ENCODE measurements at places on chromosomes 11 and 22.
A peak's percentile ranks its signal among the peaks of the same experiment; 100 is the strongest.

- DNase-seq = no peak
Measured at GRCh38 chr22:48959496-48959895, 868.2 kb downstream of the BRD1 start.

GRCh38 chr11:78465169-78465942, 47.7 kb upstream of the GAB2 start:
- no peak for DNase-seq

DNA sequence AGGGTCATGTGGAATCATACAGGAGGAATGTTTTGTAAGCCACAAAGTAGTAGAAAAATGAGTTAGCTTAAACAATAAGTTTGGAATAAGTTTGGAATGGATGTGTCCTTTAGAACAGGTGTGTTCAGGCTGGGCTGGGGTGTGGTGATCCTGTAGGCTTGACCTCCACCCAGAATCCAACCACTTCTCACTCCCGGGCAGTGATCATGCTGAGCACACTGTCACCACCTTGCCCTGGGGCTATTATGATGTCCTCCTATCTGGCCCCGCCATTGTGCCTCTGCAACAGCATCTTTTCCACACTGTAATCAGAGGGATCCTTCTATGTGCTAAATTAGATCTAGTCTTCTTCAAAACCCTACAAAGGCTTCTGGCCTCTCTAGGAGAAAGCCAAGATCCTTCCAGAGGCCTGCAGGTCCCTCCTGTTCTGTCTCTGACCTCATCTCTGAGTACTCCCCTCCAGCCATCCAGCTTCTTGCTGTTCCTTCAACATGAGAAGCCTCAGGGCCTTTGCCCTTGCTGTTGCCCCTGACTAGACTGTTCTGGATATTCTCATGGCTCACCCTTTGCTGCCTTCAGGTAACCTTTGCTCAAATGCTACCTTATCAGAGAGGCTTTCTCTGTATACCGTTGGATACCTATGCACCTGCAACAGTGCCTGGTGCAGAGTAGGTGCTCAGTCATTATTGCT, 18.8 kb upstream of the ACCSL start:
- no peak for DNase-seq

DNA sequence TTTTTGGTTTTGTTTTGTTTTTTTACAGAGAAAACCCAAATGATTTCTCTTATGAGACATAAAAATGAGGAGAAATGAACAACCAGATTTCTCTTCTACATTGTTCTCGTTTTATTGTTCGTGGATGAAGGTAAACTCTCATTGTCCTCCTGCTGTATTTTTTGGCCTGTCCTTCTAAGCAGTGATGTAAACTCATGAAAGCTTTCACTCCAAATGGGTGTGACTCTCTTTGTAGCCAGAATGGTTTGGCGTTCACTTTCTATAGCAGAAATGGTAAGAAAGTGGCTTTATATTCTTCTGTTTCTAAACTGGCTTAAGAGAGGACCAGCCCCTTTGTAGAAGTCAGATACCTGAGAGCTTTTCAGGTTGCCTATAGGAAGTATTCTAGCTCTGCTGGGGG, 15.5 kb upstream of the BMAL1 start:
- no peak for DNase-seq

GRCh38 chr11:89420981-89421380, 70.2 kb downstream of the NOX4 start:
- DNase-seq = no peak

- no peak for DNase-seq
Measured at GRCh38 chr11:43998308-43998707, 49.5 kb upstream of the ACCSL start.

DNA sequence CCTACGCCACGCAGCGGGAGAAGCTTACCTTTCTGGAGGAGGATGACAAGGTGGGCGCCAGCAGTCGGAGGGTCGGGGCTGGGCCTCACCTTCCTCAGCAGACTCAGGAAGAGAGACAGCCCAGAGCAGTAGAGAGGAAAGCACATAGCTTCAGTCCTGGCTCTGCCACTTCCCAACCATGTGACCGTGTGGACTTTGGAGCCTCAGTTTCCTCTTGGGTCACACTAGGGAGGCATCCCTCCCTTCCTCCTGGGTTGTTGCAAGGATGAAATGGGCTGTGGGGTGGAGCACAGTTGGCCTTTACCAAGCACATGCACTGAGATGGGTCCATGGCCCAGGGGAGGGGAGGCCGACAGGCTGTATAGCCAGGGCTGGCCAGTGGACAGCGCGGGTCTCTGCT, 12.9 kb downstream of the DPP3 start:
- no peak for DNase-seq

DNA sequence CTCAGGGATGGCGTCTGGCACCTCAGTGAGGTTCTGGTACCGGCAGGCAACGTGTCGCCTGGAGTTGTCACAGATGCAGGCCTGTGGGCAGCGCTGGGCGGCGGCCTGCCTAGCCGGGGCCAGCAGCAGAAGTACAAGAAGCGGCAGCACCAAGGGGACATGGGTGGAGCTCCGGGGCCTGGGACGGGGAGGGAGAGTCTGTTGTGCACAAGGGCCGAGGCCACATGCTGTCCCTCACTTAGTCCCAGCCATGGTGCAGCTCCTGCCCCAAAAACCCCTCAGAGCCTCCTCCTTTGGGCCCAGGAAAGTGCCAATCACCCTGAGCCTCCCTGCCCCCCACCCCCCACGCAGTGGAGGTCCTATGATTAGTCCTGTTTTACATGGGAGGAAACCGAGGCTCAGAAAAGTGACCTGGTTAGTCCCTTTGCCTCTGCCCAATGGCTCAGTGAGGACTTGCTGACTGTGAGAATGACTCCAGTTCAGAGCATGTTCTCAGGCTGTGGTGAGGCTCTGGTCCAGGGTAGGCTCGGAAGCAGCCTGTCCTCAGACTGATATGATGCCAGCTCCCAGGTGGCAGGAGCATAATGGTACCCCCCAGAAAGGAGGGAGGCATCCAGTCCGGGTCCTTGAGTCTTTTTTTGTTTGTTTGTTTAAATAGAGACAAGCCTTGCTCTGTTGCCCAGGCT, 1.1 kb downstream of the CHADL start:
- DNase-seq = no peak

DNA sequence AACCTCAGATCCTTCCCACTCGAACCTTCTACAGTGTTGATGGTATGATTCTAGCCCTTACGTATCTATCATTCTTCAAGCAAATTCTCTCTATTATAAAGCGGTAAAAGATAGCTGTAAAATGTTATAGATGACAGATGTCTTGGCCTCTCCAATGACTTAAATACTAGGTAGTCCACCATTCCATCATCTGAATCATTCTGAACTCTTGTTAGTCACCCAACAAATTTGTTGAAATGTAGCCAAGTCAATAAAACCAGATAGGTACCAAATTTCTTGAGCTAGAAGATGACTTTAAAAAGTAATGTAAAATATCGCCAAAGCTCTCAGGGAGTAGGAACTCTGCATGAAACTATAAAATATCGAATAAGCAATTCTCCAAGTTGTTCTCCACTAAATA, 32.6 kb upstream of the PICALM start:
- DNase-seq = peak; percentile 75

- no peak for DNase-seq
Measured at GRCh38 chr11:68053117-68053516, 14.3 kb downstream of the TCIRG1 start.

DNA sequence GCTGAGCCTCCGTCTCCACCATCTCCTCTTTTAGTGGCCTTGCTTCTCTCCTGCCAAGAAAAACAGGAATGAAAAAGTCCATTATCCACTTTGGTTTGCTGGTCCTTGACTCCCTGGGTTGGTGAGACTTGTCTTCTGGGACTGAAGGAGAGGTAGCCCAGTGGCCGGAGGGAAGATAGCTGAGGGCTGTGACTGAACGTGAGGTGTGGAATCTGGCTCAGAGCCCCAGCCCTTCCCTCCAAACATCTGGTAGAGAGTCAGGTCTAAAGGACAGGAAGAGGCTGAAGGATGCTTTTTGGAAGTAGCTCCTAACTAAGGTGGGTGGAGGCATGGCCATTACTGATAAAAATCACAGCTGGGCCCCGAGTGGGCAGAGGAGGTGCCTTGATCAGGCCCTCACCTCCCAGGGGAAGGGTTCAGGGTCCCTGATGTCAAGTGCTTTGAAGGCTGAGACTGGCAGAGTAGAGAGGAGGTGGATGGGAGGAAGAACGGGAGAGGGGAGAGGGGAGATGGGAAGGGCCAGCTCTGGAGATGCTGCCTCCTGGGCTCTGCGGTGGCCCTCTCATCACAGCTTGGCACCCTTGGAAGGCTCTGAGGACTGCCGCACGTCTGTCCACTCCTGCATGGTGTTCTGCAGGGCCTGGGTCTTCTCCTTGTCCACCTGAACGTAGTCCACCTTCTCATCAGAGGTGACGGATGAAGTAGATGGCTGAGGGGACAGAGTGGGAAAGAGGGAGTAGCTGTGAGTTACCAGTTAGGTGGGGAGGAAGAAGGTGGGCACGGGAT, 30.2 kb downstream of the USP35 start:
- no peak for DNase-seq

- DNase-seq = no peak
Measured at GRCh38 chr22:19630614-19631013, 83.7 kb upstream of the SEPTIN5 start.

DNA sequence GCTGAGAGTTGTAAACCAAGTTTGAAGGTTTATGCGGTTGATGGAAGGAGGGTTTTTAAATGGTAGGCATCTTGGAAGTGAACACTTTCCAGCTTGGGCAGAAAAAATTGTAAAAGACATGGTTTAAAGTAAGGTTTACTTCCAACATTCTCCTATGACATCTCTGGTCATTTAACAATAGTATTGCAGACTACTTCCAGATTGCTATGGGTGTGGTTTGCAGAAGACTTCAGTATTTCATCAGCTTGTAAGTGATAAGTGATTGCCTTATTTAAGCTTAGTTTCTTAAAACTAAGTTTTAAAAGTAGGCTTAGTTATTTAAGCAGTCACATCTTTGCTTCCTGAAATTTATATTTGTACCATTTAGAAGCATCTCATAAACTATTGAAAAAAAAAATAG, 7.2 kb upstream of the STT3A start:
- no peak for DNase-seq

GRCh38 chr11:131916638-131917037, 546.2 kb downstream of the NTM start:
- DNase-seq = no peak

- peak; percentile 66 for DNase-seq
Measured at GRCh38 chr11:33857933-33858371, 33.9 kb downstream of the LMO2 start.

DNA sequence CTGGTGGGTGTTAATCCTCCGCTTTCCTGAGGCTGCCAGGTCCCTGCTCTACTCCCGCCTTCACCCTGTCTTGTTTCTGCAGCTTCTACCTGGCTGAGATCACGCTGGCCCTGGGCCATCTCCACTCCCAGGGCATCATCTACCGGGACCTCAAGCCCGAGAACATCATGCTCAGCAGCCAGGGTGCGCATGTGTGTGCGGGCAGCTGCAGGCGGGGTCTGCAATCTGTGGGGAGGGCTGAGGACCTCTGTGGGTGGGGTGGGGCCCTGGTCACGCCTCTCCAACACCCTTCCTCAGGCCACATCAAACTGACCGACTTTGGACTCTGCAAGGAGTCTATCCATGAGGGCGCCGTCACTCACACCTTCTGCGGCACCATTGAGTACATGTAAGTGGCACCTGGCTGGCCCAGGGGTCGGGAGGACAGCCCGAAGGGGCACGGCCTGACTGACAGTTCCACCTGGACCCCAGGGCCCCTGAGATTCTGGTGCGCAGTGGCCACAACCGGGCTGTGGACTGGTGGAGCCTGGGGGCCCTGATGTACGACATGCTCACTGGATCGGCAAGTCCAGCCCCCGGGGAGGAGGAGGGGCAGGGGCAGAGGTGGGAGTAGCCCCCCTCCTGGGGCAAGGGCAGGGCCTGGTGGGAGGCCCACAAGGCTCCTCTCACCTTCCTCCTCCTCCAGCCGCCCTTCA, 4.5 kb downstream of the RPS6KB2 start:
- no peak for DNase-seq

DNA sequence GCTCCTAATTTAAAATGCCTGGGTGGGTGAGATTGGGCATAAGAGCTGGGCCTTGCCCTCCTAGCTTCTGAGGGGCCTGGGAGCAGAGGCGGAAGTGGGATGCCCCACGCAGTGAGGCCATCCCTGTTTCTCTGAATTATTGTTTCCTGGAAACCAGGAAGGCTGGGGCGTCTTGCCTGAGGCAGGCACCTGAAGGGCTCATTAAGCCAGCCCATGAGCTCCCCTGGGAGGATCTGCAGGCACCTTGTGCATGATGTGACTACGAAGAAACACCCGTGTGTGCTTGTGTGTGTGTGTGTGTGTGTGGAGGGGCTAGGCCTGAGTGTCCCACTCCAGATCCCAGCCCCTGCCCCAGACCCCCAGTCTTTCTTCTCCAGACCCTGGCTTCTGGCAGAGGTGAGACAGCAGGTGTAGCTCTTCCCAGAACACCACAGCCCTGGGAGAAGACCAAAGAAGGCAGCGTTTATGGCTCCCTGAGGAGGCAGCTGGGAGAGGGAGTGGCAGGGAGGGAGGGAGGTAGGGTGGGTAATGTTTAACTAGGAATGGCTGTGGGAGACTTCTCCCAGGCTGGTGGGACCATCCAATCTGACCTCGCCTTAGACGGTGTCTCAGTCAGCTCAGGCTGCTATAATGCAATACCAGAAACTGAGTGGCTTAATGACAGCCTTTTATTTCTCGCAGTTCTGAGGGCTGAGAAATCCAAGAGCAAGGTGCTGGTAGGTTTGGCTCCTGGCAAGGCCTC, 2.1 kb upstream of the BATF2 start:
- peak; percentile 70 for DNase-seq

DNA sequence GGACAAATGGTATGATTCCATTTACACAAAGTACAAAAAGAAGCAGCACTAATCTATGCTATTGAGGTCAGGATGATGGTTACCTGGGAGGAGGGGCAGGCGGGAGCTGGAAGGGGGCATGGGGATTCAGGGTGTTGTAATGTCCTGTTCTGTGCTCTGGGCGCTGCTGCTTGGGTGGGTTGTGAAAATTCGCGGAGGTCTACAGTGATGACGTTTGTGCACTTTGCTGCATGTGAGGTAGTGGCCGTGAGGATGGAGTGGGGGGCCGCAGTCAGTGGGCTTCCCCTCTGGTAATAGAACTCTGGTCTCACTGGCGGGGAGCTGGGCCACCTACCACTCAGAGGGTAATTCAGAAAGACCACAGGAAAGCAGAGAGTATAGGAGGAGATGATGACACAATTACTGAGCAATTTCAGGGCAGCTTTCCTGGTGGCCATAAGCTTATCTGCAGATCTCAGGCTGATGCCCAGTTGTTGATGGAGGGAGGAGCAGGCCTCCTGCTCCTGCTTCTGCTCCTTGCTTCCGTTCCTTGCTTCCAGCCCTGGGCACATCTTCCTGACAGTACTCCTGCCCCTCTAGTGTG, 121.5 kb downstream of the CEP164 start:
- peak; percentile 10 for DNase-seq

All from kidney tubule cell (primary cell).